ENCODE measurements at places on chromosomes 7 and 10. TPM values are rescaled to one million over a fixed set of nuclear protein-coding genes. Genes with fewer than 3 reads are reported as not detected.

The CDK1 gene
- 75.5 TPM for total RNA-seq

The COL17A1 gene
- 0.26 TPM for total RNA-seq

The CDHR1 gene
- 0.39 TPM for total RNA-seq

The SMKR1 gene
- total RNA-seq, result 1.4 TPM

The CCDC3 gene
- 0.10 TPM for total RNA-seq

The FANK1 gene
- 19.1 TPM for total RNA-seq

The SH2D4B gene
- total RNA-seq, result 0.10 TPM

The CPVL gene
- 1.1 TPM for total RNA-seq

The PLEKHS1 gene
- 0.21 TPM for total RNA-seq

The PDE6C gene
- not detected for total RNA-seq

The SPDYE9 gene
- not detected for total RNA-seq

The CYP2E1 gene
- 1.1 TPM for total RNA-seq

The TLX1 gene
- 0.13 TPM for total RNA-seq

Data from Panc1 (cell line).